ENCODE measurements at places on chromosomes 11 and 22.

DNA sequence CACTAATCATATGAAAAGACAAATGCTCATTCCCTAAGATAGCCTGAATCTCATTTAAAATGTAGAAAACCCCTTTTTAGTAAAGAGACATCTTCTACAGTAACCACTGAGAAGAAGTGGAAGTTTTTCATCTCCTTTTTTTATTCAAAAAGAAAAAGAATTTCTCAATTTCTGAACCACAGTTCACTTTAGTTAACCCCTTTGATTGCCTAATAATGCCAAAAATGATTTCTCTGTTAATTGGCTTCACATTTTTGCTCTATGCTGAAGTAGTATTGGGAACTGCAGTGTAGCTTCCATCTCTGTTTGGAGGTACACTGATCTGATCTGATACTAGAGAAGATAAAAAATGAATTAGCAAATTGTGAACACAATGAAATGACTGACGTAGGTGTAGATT is 58.3 kb downstream of the CD44 start:
- DNase-seq: no peak

DNA sequence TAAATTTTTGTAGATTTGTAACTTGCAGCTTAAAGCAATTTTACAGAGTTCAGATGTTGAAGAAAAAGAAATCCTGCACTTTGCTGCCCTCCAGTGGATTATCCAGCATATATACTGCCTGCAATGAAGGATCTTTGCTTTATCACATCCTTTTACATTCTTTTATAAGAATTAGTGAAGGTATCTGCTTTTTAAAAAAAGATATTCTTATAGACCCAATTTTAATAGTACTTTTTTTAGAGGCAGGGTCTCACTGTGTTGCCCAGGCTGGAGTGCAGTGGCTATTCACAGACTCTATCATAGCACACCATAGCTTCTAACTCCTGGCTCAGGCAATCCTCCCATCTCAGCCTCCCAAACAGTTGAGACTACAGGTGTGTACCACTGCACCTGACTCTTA is 60.7 kb downstream of the TTC17 start:
- DNase-seq: no peak

DNA sequence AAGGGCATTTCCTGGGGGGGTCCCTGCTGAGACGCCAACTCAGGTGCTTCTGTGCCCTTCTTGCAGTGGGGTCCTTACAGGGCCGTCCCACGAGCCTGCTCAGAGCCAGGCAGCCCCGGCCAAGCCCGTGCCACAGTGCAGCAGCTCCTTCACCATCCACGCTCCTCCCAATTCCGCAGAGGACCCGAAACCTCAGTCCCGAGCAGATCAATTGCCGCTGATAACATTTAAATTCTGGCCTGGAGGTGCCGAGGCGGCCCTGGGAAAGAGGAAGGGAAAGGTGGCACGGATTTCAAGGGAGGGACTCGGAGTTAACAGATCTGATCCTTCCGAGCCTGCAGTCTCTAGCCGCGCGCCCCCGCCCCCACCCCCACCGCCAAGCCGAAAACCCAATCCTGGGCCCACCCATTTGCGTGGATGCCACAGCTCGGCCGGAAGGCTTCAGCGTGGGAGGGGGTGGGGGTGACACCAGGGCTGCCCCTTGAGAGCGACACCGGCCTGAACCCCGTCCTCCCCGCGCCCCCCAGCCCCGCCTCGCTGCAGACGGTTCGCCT is 32.3 kb upstream of the JAM3 start:
- DNase-seq: no peak

- no peak for DNase-seq
Measured at GRCh38 chr11:82305123-82305522, 428.5 kb downstream of the FAM181B start.

DNA sequence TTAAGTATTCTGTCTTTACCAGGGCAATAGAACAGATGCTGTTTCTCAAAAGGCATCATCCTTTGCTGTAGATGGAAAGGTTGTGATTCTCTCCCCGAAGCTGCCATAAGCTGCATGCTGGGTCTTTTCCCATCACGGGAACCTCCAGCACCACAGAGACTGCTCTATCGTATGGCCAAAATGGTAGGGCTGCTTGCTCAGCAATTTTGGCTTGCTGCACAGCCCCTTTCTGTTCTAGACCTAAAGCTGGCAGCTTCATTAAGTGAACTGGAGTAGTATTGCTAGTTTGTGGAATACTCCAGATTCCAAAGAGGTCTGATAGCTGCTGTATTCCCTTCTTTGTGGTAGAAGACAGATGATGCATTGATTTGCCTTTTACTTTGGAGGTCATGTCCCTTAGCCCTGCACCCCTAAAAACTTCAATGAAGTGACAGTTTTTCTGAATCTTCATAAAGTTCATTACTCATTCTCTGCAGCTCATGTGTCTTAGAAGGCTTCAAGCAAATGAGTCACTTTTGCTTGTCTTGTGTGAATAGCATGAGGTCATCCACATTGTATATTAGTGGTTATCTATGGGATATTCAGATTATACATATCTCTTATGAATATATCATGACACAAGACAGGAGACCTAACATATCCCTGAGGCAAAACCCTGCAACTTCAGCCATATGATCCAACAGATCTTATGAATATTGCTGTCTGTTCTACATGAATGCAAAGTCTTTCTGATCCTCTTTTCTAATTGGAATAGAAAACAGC is 245.3 kb downstream of the FAM76B start:
- DNase-seq: no peak

DNA sequence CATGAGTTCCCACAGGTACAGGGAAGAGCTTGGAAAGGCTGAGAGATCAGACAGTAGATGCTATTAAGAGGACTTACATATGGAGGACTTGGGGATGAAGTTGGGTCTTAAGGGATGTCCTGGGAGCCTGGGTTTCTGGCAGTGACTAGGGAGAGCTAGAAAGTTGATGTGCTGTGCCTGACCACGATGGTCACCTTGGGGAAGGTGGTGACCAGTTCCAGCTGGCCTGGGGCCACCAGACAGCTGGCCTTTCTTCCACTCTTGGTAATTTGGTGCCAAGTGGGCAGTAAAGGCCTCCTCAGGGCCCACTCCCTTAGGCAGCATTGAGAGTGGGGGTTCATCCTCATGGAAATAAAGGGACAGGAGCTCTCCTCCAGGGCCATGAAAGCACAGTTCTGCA is 13.9 kb upstream of the CSF2RB start:
- no peak for DNase-seq

- no peak for DNase-seq
Measured at GRCh38 chr11:61340979-61341378, 8.0 kb downstream of the TKFC start.

GRCh38 chr11:84501750-84502149 is 1125.4 kb downstream of the DLG2 start:
- no peak for DNase-seq

GRCh38 chr11:47981667-47982404 is 1.5 kb downstream of the PTPRJ start:
- DNase-seq: no peak

- DNase-seq: no peak
Measured at GRCh38 chr11:122113836-122114825, 1.9 kb downstream of the BLID start.

DNA sequence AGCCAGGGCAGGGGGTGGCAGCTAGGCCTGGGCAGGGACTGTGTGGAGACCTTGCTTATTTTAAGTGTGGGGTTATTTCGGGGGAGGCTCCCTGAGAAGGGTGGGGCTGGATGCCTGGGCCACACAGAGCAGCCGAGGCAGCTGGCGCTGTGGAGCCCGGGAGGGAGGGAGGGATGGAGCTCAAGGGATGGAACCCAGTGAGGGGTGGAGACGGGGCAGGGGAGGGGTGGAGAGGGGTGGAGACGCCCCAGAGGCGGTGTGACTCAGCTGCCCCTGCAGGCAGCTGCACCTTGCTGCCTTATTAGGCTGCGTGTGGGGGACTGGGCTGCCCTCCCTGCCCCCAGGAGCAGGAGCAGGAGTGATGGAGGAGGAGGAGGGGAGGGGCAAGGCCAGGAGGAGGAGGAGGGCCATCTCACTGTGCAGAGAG is 9.8 kb upstream of the TSSC4 start:
- DNase-seq: no peak

GRCh38 chr11:14542324-14542723 is 22.1 kb upstream of the PSMA1 start:
- DNase-seq: no peak

DNA sequence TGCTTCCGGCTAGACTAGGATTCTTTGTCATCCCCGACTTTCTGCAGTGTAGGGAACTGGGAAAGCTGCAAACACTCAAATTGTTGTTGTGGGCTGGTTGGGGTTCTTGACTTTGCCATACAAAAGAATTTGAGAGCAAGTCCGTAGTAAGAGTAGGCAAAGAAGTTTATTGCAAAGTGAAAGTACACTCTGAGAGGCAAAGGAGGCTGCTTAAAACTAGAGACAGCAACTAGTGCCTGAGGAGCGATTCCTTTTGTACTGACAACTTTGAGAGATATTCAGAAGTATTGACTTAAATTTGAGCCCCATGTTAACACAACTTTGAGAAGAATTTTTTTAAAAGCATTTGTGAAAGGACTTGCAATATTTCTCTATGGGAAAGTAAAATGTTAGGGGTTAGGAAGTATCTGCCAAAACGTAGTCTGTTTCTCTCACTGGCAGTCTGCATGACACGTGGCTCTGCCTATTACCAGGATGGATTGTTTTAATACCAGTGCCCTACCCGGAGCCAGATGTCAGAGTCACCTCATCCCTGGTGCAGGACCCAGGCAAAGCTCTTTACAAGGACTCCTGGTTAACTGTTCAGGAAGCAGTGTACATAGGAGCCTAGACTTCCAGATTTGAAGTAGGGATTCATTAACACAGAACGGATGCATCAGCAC is 85.0 kb upstream of the CLPB start:
- DNase-seq: no peak

DNA sequence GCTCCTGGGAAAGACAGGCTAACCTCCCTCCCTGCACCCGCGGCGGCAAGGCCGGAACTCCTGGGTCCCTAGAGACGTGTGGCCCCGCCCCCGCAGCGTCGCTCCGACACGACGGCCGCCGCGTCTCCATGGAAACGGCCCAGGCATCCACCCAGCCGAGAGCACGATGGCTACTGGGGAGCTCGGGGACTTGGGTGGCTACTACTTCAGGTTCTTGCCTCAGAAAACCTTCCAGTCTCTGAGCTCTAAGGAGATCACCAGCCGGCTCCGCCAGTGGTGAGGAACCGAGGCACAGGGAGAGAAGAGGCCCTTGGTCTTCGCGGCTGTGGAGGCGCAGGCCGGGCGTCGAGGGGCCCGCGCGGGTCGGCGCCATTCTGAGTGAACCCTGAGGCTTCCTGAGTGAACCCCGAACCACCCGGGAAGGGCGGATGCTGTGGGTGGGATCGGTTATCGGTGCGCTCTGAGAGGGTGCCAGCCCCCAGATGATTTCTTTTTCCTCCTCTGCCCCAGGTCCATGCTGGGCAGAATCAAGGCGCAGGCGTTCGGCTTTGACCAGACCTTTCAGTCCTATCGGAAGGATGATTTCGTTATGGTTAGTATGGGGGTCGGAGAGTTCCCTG is at the start of gene CFAP300:
TSS of gene CFAP300 (plus strand) at position 133 of the 620 bp plus-strand sequence. CDS start at position 167, 34 bp downstream.
- DNase-seq: peak; percentile 25

- DNase-seq: no peak
Measured at GRCh38 chr11:11786771-11787170, 55.0 kb upstream of the USP47 start.

- no peak for DNase-seq
Measured at GRCh38 chr22:39287076-39287725, 32.2 kb downstream of the RPL3 start.

DNA sequence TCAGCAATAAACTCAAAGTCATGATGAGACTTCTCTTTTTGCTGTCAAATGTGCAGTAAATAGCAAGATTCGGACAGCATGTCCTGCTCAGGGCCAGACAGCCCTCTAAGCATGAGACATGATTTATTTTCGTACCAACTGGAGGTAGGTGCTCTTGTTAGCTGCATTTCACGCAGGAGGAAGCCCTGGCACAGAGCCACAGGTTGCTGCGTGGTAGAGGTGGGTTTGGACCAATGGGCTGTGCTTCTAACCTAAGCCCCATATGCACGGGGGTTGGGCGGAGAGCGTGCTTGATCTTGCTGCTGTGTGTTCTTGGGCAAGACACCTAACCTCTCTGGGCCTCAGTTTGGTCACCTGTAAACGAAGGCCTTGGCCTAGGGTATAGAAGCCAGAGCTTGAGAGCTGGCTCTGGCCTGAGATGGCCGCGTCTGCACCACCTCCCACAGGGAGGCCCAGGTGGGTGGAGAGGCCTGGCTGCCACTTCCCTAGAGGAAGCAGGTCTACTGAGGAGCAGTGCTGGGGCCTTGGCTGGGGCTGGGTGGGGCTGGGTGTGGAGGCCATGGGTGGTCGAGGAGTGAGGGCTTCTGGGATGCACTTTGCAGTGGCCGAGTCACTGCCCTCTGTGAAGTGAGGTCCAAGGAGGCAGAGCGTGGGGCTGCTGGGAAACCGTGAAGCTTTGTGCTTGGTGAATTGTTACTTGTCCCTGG is 38.5 kb upstream of the GRAMD4 start:
- no peak for DNase-seq

DNA sequence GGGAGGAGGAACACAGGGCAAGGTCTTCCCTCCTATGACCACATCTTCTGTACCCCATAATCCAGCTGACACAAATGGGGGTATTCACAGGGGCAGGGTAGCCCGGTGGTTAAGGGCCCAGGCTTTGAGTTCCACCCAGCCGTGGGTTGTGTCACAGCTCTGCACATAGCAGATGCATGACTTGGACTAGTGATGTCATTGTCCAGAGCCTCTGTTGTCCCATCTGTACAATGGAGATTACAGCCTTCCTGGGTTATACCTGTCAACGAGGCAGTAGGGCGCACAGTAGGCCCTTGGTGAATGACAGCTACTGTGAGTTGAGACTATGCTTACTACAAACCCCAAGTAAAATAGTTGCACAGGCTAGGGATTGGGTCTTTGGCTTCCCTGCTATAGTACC is 99.3 kb upstream of the CRYBB3 start:
- DNase-seq: no peak

GRCh38 chr22:37260901-37261336 is 16.9 kb upstream of the RAC2 start:
- DNase-seq: peak; percentile 40

GRCh38 chr11:2387266-2387987 is 10.3 kb downstream of the CD81 start:
- DNase-seq: no peak

- DNase-seq: no peak
Measured at GRCh38 chr11:32008880-32009551, 81.9 kb upstream of the RCN1 start.
